ENCODE measurements at places on chromosomes 5 and 9.

DNA sequence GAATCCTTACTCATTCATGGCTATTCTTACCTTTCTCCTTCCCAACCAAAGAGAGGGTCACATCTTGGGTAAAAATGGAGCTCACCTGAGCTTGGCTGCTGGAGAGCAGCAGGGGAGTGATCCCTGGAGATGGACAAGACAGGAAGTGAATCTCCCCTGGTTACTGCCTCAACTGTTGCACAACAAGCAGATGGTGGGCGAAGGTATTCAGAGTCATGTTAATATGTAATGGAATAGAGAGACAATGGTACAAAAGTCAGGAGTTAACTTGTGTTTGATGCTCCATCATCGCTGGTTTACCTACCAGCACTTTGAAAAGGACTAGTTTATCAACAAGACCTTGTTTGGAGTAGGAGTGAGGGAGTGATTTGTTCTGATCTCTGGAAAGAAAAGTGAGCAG, 13.0 kb upstream of the PLPP1 start:
- DNase-seq, result no peak

GRCh38 chr9:128244091-128244836, 31.5 kb downstream of the GOLGA2 start:
- DNase-seq, result no peak

DNA sequence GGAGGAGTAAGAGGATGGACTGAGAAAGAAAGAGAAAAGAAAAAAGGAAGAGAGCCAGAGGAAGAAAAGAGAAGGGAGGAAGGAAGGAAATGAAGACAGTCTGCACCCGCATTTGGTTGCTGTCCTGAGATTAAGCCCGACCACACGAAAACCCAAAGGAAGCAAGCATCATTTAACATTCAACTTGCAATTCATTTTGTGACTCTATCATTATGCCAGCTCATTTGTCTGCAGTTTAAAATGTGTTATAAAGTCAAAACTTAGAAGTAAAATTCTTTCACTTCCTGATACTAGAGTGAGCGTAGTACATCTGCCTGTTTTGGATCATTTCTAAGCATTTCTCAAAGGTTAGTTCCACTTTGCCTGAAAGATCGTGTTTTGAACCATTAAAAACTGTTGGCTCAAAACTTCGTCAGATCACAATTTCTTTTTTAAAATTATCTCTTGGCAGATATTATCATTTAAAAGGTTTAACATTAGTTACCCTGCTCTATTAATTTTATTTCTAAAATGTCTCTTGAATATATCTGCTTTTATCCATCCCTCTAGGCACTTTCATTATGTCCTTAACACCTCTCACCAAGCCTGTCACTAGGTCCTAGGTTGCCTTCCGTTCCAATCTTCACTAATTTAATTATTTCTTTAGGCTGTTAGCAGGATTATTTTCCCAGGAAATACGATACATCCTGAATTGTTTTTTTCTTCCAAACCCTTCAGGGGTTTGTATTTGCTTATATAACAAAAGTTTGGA, 240.9 kb downstream of the TLE4 start:
- no peak for DNase-seq

DNA sequence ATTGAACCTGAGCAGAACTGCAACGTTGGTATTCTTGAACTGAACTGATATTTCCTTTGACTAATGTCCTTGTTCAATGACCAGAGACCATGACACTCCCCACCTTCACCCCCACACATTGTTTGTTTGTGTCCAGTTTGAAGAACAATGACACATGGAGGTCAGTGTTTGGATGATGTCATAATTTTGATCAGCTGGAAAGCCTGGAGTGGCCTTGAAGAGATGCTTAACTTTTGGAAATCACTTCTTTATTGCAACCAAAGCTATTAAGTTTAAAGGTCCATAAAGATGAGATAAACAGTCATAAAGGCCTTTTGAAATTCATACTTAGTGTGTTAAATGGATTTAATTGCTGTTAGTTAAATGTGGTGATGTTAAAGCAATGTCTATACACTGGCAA, 92.7 kb downstream of the TMC1 start:
- no peak for DNase-seq

DNA sequence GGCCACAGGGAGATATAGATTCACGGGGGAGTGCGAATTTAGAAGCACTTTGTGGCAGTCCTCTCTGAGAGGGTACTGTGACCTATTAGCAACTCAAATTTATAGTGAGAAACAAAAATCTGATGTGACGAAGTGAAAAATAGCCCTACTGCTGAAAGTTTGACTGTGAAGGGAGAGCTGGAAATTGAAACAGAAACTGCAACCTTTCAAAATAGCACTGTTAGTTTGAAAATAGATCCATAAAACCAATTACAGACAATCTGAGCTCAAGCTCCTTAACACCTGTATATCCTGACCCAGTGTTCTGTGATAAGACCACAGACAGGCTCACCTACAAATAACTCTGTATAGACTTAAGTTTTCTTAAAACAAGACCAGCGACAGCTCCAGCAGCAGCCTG, 420.1 kb downstream of the IRX1 start:
- DNase-seq, result no peak

GRCh38 chr5:78509884-78510769, 138.4 kb downstream of the LHFPL2 start:
- DNase-seq, result peak; percentile 60

- peak; percentile 61 for DNase-seq
Measured at GRCh38 chr9:37617832-37618231, 25.4 kb upstream of the TOMM5 start.

DNA sequence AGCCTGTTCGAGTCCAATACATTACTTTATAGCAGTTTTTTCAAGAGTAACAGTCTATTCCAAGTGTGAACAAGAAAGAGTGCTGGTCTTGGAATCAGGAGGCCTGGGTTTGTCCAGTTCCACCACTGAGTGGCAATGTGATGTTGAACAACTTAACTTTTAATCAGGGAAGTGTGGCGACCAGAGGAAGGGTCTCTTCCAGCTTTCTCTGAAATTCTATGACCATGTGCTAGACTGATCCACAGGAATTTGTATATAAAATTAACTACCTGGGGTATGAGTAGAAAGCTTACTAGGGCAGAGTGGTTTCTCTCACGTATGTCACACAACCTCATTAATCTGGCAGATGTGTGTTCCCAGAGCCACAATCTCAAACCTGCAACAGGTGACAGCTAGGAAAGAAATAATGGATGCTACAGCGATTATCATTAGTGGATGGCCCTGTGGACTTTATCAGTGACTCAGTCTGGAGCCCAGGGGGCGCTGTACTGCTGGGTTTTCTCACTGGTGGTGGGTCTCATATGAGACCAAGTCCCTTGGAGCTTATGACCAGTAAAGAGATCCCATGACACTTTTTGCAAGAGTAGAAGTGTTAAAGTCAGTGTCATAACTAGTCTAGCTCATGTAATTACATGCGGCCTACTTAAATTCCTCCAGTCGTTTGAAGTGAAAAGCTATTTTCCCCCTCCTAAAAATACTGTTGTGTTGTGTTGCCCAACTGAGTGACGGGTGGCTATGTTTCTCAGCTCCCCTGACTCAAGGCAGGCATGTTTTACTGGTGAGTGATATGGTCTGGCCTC, 116.5 kb downstream of the GDNF start:
- no peak for DNase-seq

Measured in AG08396 (cell line).